ENCODE measurements at places on chromosomes 5 and 9.

GRCh38 chr5:138712791-138713190 lies 40.4 kb upstream of the CTNNA1 start:
- DNase-seq, result no peak

DNA sequence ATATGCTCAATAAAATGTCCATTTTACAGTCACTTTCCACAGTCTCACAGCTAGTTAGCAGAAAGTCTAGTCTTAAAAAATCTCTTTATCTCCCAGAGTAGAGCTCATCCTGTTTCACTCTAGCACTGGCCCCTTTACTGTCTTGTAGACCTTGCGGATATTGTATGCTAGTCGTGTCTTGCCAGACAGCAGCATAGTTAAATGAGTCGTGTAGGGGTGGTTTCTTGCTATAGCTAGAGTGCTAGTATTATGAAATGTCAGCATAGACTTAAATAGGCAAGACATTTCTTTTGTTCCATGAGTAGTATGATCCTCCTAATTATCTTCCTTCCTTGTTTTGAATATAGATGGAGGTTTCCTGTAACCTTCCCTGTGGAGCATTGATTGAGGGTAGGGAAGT lies 77.4 kb downstream of the C7 start:
- no peak for DNase-seq

DNA sequence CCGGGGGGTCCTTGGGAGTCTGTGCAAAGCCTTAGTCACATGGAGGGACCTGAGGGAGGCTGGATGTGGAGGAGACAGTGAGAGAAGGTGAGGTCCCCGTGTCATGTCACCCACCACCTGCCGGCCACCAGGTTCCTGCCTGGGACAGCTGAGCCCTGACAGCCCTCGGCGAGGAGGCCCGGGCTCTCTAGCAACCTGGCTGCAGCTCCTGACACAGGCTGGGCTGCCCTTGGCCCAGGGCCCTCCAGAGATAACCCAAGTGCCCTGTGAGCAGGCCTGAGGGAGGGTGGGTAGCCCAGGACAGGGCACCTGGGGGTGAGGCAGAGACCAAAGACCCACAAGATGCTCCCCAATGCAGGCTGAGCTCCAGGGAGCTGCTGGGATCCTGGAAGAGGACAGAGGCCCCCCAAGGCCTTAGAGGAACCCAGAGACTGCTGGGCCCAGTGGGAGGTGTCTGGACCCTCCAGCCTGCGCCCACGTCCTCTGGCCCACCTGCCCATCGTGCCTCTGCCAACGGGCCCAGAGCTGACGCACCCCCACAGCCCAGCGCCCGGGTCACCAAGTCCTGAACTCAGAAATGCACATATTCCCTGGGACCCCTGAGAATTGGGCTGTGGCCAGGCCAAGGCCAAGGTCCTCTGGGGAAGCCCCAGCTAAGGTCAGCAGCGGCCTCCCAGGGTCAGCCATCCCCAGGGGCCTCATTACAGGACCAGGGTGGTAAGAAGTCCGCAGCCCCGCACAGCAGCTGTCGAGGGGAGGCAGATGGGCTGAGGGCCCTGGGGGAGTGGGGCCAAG lies 8.8 kb upstream of the PTGDS start:
- DNase-seq, result no peak

DNA sequence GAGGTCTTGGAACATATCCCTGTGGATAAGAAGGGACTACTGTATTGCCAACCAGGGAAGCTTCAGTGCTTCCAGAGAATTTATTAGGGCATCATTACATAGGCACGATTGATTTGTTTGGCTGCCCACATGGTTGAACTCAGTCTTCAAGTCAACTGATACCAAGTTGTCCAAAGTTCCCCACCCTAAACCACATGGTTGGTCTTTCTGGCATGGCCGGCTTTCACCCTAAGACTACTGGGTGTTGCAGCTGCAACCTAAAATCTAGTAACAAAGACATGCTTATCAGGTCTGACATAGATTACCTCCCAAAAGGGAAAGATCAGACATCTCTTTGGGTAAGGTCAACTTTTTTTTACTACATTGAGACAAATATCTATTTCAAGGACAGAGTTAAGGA lies 37.0 kb downstream of the FAF2 start:
- no peak for DNase-seq

GRCh38 chr5:43049236-43049635 lies 9.1 kb upstream of the ANXA2R start:
- DNase-seq, result no peak

GRCh38 chr9:70484232-70485130 lies 70.0 kb upstream of the KLF9 start:
- no peak for DNase-seq
